ENCODE measurements at places on chromosomes 4 and X.

GRCh38 chr4:185002784-185003183, 15.5 kb upstream of the HELT start:
- DNase-seq: no peak

DNA sequence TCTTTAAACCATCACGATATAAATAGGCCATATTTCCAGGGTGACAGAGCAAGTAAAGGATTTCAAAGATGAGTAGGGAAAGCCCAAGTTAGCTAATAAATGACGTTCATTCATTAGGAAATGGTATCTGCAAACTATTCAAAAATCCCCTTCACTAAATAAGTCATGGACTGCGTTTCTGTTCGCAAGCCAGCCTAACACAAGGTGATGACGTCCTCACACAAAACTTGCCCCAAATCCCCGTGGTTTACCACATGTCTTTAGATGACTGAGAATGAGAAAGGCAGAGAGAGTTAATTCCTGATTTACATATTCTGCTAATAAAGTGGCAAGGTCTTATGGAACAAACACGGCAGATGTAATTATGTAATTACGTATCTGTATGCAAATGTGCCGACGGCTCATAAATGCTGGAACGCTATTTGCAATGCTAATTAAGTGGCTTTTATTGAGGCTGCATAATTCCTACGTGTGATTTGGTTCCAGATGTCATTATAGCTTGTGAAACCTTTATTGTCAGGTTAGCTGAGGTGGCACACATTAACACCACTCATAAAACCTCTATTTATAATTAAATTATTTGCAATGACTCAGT, 437.7 kb upstream of the FRG1 start:
- no peak for DNase-seq

GRCh38 chr4:180581061-180581460, 1662.1 kb upstream of the TENM3 start:
- DNase-seq: no peak

DNA sequence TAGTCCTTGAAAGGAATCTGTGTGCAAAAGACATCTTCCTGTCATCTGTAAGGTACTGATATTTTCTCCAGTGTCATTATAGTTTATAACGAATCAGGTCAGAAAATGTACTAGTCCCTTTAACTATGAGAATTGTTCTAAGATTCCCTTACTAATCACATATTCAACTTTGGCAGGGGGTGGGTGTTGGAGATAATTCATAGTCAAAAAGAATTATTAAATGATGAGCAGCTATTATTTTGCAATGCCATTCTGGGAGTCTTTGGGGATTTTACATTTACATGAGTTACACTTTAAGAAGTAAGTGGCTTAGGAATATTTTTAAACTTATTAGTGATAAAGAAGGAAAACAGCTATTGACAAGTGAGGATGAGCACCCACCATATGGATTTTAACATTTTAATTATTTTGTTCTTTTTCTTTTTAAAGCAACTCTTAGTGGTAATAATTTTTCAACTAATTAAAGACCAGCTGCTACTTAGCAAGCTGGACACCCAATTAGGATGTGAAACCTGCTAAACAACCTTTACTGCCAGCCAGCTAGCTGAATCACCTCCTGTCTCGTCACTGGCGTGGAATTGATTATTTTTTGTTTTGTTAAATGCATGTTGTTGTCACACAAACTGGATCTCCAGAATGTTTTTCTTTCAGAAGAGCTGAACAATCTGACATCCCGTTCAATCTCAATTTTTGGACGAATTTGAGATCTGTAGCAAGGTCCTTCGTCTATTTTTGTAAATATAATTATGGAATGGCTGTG, 219.2 kb downstream of the ARAP2 start:
- DNase-seq: no peak
